ENCODE measurements at places on chromosomes 7 and 10.

- DNase-seq = no peak
Observed at GRCh38 chr10:128936392-128936791, 530.6 kb upstream of the MGMT start.

DNA sequence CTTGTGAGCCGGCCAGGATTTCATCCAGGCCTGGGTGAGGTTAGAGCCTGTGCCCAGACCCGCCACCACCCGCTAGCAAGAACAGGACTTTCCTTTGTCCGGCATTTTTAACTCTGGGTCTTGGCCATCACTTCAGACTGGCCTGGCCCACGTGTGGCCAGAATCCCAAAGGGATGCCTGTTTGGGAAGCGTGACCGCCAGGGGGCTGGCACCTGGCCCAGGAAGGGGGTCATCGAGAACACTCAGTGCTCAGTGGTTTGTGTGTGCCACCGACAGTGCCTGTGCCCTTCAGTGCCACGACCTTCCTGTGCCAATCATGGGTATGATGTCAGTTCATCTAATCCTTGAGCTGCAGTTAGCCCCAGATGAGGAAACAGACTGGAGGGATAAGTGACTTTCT, 85.0 kb downstream of the ZMIZ1 start:
- DNase-seq = no peak

GRCh38 chr10:15741581-15741980, 21.9 kb upstream of the ITGA8 start:
- no peak for DNase-seq

- no peak for DNase-seq
Observed at GRCh38 chr10:79013406-79013987, 55.3 kb upstream of the ZMIZ1 start.

DNA sequence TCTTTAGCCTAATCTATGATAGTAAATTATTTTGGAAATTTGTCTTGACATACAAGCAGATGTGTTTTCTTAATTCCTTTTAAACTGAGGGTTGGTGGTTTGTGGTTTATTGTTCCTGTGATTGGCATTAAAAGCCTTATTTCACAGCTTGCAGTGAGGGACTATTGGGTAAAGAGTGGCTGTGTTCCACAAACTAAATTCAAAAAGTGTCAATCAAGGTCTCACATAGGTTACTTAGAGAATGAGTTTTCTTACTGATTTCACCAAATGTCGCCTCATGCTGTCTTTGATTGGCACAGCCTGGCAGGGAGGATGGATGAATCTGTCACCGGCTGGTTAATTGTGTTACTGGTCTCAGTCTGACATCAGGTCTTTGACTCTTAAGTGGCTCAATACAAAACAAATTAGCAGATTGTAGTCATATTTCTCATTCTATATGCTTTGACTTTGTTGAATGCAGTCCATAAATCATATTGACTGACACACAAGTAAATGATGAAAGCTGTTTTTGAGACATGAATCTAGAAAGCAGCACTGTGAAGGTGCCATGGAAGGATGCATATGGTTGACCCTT, 66.8 kb upstream of the CYP26C1 start:
- peak; percentile 55 for DNase-seq

- DNase-seq = no peak
Observed at GRCh38 chr7:45685619-45686240, 111.6 kb downstream of the ADCY1 start.

DNA sequence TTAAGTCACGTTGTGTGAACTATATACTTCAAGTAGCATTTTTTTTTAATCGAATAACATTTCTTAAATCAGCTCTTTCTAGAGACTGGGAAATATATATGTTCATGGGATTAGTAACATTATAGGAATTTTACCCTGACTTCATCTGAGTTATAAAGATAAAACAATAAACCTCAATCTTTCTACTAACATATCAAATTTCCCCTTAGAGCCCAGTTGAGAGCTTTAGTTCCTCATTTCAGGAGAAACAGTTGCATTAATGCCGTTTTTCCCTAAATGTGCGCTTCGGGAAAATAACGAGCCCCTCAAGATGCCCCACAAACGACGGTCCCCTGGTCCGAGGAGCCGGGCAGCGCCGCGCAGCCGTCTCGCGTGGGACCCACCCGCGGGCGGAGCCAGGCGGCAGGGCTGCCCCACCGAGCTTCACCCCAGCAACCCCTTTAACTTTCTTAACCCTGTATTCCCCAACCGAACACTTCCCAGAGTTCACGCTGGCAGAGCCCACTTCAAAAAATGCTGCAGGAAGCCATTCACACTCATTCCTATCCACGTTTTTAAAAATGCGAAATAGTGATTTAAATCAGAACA, 152.5 kb upstream of the YAE1 start:
- DNase-seq = no peak

DNA sequence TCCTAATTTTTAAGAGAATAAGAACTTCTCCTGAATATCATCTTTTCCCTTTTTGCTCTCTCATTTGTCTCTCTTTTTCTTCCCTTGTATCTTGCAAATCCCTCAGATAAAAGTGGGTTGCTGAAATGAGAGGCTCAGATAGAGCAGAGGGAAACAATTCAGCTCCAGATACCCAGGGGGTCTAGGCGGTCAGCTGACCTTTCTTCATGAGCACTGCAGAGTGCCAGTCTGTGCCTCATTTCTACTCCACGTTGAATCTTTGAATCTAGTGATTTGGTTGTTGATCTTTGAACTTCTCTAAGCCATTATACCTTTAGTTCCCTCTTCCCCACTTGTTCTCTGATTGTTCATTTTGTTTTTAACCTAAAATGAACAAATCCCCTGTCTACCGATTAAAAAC, 572.6 kb downstream of the PTPRN2 start:
- no peak for DNase-seq

DNA sequence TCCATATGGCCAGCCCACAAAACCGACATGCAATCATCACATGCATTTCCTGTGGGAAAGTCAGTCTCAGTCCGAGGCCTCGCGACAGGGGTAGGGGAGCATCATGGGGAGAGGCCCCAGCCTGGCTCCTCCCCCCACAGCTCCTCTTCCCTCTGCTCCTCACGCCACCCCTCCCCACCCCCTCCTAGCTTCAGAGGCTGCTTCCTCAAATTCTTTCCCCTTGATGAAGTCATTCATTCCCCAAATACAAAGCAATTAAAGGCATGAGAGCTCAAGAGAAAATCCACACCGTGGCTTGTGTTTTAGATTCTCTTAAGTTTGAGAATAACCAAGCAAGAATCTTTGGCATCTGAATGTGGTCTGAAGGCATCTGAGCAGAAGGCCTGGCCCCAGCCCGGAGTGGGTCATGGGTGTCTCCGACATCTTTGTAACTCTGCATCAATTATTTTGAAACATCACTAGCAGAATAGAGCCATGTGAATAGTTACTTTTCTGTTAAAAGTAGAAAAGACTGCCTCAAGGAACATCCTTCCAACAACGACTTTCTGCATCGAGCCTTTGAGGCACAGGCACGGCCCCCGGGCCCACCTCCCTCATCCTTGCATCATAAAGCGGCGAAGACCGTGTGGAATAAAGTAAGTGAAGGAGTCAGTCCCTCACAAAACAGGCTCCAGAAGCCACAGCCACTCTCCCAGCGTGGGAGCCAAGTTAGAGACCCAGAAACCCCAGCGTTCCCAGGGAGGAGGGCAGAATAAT, 90.9 kb downstream of the DIP2C start:
- no peak for DNase-seq

- DNase-seq = no peak
Observed at GRCh38 chr7:141295367-141295895, 221.6 kb downstream of the TMEM178B start.

GRCh38 chr10:33139181-33139646, 181.2 kb upstream of the ITGB1 start:
- no peak for DNase-seq

GRCh38 chr7:122919643-122920181, 33.5 kb upstream of the CADPS2 start:
- no peak for DNase-seq

DNA sequence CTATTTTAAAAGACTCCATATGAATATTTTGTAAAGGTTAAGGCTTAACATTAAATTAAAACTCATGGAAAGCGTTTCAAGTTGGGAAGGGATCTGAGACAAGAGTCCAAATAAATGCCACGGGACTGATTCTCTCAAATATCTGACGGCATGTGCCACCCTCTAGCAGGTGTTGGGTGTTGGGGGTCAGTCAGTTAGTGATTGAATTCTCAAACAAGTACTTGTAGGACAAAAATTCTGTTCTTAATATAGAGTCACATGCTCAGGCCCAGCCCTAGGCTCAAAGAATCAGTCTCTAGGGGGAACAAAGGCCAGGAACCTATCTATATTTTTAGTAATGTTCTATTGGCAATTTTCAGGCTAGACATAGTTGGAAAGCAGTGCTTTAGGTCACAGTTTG, 39.1 kb downstream of the SGCE start:
- no peak for DNase-seq

- DNase-seq = no peak
Observed at GRCh38 chr10:78634835-78635234, 433.9 kb upstream of the ZMIZ1 start.

DNA sequence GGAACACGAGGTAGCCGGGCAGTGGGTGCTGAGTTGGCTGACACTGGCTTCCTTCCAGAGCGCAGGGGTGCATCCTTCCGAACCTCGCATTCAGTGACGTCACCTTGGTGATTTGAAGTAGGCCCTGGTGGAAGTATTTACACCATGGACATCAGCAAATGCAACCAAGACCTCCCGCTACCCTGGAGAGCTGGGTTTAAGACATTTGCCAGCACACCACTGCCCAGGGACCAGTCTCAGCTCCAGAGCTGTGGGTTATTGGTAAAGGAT, 106.4 kb upstream of the GPR26 start:
- DNase-seq = no peak

GRCh38 chr7:81111781-81112540, 193.1 kb upstream of the SEMA3C start:
- DNase-seq = peak; percentile 37

DNA sequence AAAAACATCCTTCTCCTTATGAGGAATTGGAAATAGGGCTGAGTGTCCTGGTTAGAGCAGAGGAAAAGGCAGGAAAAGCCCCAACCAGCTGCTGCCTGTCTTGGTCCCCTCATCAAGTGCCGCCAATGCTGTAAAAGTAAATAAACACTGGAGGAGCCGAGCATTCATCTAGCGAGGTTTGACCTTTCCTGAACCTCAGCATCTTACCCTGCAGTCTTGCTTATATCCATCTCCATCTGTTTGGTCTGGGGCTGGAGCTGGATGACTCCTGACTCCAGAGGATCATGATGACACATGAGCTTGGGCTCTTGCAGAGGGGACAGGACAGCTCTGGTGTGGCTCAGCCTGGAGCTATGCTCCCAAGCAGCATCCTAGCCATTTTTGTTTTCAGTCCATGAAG, 501.1 kb downstream of the TNS3 start:
- no peak for DNase-seq

Data from HEK293T (cell line).